ENCODE measurements at places on chromosomes 3 and 15. TPM values are rescaled to one million over a fixed set of nuclear protein-coding genes. Genes with fewer than 3 reads are reported as not detected.

Gene DUOX1
- not detected for total RNA-seq

Gene TYRO3
- 5.1 TPM for total RNA-seq

Gene CORO2B
- total RNA-seq: 16.3 TPM

Gene CPB1
- not detected for total RNA-seq

Data from glutamatergic neuron (in vitro differentiated cells).